ENCODE measurements at places on chromosomes 6 and 20. TPM values are rescaled to one million over a fixed set of nuclear protein-coding genes. Genes with fewer than 3 reads are reported as not detected.

DNA sequence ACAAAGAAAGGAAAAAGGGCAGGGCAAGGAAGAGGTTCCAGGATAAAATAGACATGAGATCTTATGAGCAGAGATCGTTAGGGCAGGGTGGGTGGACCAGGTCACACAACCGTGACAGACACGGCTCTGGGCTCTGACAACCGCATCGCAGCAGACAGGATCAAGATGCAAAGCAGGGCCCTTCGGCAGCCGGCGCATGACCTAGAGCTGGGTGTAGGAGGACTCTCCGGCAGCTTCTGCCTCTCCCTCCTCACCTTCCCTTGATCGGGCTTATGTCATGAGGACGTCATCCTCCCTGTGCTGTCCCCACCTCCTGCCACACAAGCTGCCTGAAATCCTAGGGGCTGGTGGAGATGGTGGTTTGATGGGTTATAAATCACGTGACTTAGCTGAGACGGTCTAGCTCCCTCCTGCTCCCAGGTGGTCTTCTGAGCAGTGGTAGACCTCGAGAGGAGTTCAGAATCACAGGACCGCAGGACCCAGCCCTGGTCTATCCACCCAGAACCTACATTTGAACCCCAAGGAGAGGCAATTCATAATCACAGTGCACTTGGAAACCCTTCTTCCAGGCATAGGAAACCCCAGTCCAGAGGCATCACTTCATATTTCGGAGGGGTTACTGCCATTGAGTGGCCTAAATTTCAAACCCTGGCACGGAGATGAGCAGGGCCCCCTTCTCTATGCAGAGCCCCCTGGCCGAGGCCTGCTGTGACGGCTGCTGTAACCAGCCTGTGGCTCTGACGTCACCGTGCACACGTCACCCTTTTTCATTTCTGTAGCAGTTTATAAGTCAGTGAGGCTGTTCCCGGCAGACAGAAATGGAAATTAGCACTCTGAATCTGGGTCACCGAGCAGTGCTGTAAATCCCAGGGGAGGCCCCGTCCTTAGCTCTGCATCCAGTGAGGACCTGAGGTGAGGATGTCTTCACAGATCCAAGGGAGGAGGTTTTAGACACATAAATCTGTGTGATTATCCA, 8.7 kb upstream of the CCR6 start:
- DNase-seq: no peak

PSMB1 gene
- total RNA-seq: 262 TPM

GRCh38 chr6:151065027-151065815, 174.5 kb upstream of the AKAP12 start:
- DNase-seq: no peak

PHACTR2 gene
- total RNA-seq: 51.2 TPM

DNA sequence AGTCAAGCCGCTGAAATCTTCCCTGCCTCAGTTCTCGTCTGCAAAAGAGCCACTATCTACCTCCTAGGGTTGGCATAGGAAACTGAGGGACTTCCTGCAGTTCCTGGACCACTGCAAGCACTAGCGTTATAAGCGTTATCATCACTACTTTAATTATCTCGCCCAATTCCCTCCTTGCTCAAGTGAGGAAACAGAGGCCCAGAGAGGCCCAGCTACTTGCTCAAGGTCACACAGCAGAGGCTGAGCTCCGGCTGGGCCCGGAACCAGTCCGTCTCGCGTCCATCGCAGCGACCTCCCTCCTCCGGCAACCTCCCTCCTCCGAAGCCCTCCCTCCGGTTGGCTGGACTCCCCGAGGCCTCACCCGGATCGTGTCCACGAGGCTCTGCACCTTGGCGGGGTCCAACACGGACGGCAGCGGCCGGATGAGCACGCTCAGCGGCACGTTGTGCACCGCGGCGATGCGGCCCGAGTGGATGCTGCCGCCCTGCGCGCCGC, 338 bp downstream of the SRXN1 start:
- peak; percentile 34 for DNase-seq

- DNase-seq: no peak
Observed at GRCh38 chr6:148677594-148678476, 69.0 kb upstream of the UST start.

- no peak for DNase-seq
Observed at GRCh38 chr6:53986721-53987521, 124.3 kb upstream of the MLIP start.

YTHDF1 gene
- total RNA-seq: 28.5 TPM

- DNase-seq: no peak
Observed at GRCh38 chr20:46482864-46483263, 30.5 kb downstream of the ZNF334 start.

DNA sequence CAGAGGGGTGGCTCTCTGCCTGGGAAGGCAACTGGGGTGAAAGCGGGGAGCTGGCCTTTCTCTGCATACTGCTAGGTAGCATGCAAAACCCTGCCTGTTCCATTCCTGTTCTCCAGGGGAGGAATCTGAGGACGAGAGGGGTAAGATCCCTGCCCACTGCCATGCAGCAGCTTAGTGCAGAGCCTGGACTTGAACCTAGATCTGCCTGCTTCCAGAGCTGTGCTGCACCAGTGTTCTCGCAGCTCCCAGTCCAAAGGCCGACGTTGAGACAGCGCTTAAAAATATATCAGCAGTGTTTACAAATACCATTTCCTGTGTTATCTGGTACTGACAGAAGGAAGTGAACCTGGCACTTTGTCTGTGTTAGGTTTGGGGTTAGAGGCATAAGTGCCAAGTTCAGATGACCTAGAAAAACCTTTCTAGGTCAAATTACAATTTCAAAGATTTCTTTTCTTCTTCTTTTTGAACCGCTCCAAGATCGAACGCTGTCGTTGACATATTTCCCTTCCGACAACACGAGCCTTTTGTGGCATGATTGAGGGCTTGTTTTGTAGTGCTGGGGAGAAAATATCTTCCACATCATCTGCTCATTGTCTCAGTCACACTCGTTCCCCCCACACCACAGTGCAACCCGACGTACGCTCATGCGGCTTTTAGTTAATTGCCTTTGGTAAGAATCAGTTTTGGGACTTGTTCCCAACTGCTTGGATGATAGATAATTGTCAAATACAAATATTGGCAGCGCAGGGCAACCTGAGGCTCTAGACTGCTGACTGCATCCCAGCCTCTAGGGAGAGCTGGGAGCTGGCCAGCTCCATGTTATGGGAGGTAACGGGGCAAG, 44.6 kb downstream of the TOX2 start:
- no peak for DNase-seq

EFCAB8 gene
- total RNA-seq: 0.83 TPM

OTOR gene
- total RNA-seq: not detected

DNA sequence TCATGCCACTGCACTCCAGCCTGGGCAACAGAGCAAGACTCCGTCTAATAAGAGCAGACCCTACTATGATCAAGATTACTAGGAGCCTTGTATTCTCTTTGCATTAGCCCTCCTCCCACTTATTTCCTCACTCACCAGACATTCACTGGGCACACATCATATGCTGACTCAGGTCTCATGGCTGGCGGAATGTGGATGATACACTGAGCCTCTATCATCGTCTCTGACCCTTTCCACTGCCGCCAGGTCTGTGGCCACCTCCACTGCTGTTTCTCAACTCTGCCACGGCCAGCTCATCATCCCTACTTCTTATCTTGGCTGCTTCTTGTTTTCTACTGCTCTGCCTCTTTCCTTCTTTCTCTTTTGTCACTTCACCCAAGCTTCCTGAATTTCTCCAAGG, 161.0 kb downstream of the BACH2 start:
- DNase-seq: no peak

DNA sequence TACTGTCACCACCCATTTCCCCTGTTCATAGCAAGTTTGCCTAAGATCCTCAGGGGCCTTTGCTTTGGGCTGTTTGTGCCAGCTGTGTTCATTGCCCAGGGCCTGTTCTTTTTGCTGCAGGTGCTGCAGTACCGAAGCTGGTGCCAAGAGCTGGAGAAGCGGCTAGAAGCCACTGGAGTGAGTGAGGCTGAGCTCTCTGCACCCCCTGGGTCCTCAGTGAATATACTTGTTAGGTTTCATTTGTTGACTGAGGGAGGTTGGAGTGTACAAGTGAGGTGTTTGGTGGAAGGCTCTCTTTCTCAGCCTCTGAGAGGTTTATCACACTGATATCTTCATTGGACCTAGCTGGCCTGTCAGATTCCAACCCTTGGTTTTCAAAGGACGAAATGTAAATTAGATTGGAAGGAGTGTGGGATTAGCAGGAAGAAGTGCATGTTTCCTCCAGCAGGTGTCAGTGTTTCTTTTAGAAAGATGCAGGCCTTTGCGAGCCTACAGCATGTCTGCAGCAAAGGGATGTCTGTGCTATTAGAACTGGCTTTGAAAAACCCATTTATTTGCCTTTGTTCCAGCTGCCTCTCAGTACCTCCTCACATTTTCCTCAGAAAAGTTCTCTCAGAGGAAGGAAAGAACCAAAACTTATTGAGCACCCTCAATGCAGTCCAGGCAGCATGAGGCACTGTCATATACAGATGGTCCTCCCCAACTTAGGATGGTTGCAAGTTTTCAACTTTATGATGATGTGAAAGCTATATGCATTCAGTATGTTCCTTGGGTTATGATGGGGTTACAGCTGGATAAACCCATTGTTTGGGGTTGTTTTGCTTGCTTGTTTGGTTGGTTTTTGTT, 8.3 kb downstream of the CEP250 start:
- DNase-seq: peak; percentile 75

DNA sequence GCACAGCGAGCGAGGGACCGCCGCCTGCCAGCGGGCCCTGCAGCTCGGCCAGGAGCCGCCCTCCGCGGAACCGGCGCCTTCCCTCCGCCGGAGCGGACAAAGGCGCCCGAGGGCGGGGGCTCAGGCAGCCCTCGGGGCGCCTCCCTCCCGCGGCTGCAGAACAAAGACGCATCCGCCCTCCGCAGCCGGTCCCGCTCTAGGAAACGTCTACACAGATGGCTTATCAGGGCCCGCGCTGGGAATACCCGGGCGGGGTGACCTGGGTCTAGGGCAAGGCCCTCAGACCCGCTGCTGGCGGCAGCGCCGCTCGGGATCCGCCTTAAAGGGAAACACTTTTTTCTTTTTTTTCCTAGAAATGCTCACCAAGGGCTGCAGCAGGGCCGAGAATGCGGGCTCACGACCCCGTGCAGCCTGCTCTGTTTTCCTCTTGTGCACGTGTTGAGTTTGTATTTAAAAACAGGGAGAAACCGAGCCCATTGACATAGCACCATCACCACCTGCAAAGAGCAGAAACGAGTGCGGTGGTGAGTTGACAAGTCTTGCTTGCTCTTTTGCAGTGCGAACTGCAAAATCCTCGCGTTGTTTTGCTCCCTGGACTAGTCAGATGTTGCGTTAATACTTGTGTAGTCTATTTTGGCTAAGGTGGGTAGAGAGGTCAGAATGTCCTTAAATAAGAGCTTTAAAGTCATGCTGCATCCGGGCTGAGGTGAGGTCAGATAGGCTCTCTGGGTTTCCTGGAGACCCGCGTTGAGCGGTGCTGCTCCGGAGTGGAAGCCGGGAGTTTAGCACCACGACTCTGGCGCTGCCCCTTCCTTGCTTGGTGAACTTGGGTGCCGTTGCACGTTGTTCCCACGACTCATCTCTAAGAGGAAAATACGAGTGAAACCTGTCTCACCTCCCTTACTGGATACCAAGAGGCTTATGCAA, 1.1 kb upstream of the RPS6KA2 start:
- DNase-seq: peak; percentile 76

DNA sequence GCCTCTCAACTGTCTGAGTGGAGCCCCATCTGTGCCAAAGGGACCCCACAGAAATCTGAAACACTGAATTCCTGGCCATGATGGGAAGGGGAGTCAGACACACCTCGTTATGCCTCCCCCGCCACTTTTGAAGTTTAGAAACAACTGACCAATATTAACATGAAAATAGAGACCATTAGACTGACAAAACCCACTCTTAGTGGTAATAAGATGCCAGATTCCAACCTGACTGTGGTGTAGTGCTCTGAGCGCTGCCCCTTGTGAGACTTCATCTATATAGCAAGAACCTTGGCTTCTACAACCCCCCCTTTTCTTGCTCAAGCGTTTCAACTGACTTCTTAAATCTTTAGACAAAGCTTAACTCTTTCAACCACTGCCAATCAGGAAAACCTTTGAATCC, 46.1 kb upstream of the UNC93A start:
- no peak for DNase-seq

RHAG gene
- total RNA-seq: not detected

- DNase-seq: no peak
Observed at GRCh38 chr20:31923388-31924331, 28.2 kb downstream of the PDRG1 start.

DNA sequence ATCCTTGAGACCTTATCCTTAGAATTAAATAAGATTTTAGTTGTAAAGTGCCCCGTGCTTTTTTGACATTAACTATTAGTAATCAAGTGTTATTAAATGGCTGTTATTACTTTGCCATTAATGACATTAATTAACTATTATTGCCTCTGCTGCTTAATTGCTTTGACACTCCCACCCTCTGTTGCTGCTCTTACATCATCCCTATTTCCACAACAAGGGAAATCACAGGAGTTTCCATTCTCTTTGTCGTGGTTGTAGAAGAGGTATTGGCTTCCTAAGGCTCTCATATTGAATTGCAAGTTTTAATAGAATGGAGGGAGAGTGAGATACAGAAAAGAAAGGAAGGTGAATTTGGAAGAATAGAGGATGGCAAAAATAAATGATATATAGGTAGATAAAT, 545.8 kb downstream of the MMUT start:
- DNase-seq: no peak

BTN1A1 gene
- not detected for total RNA-seq

DNA sequence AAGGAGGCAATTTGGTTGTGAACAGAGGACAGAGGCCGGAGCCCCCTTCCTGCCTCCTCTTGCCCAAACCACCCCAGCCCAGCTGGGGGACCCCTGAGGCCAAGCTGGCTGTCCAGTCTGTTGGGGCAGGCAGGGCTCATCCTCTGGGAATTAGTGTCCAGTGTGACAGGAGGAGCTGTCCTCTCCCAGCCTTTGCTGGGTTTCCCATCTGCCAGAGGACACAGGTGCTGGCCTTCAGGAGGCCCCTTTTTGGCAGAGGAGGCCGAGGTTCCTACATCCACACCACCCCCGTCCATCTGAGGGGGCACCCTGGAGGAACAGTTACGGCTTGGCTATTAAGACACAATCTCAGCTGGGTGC, 44.7 kb upstream of the MDGA1 start:
- DNase-seq: no peak

CYP39A1 gene
- 0.24 TPM for total RNA-seq

DNA sequence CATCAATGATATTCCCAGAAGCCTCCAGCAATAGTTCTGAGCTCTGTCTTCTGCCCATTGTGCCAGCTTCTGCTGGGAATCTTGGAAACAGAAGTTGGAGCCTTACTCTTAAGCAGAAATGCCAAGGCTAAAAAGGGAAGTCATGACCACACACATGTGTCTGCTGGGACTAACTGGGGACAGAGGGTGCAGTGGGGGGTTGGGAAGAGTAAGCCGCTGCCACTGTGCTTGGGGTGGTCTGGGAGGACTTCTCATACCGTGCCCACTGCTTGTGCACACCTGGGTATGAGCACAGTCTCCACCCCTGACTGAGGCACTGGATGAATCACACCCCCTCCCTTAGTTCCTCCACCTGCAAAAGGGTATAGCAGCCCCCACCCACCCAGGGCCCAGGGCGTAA, 90.7 kb downstream of the CDC5L start:
- peak; percentile 47 for DNase-seq

GRCh38 chr6:28251661-28252008, 434 bp downstream of the ZKSCAN4 start:
- peak; percentile 3 for DNase-seq
